Central memory CD4-positive, alpha-beta T cell (primary cell): ENCODE measurements at places on chromosomes 7 and 10.

DNA sequence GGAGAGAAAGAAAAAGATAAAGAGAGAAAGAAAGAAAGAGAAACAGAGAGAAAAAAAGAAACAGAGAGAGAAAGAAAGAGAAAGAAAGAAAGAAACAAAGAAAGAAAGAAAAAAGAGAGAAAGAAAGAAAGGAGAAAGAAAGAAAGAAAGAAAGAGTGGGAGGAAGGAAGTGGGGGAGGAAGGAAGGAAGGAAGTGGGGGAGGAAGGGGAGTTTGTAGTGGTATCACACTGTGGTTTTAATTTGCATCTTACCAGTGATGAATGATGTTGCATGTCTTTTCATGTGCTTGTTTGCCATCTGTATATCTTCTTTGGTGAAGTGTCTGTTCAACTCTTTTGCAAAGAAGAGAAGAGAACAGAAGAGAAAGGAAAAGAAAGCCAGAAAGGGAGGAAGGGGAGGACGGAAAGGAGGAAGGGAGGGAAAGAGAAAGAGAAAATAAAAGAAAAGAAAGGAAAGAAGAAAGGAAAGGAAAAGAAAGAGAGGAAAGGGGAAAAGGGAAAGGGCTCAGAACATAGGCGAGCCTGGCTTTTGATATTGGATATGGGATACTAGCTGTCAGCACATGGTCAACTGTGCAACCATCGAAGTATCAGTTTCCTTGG, 79.2 kb upstream of the FRMD4A start:
- peak; percentile 3 for DNase-seq

DNA sequence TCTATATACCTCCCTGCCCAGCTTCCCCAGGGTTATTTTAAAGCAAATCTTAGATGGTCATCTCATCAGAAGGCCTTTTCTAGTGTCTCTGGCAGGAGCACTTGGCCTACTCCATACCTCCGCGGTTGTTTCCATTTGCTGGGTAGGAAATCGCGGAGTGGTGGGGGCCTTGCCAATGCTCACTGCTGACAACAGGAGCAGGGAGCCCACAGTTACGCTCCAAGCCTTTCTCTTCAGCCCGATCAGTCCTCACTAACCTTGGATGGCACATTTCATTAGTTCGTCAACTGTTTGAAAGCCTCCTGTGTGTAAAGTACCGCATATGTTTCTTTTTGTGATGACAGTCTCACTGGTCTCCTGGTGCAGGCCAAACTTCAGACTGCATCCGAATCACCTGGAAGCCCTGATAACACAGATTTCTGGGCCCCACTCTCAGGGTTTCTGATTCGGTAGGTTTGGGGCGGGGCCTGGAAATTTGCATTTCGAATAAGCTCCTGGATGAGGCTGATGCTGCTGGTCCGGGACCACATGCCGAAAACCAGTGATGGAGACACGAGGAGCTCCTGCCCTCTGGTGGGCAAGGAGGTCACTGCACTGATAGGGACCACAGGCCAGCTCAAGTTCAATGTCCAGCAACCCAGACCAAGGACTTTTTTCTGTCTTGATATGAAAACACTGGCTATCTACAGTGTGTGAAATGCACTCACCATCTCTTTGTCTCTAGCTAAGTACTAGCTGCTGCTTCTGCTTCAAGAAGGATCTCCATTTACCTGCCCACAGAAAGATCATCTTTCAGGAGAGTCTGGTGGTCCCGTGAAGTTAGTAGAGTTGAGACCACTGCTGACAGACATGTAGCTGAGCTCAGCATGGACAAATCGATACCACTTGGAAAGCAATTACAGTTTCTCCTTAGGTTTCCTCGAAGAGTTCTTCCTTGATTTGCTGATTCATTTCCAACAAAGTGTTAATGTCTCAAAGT, 14.0 kb downstream of the LRGUK start:
- DNase-seq = peak; percentile 8

- DNase-seq = no peak
These were observed 909.7 kb upstream of the AUTS2 start for GRCh38 chr7:68688416-68689086.

GRCh38 chr7:39709768-39710311, 86.5 kb downstream of the RALA start:
- DNase-seq = no peak

- no peak for DNase-seq
These were observed 71.1 kb upstream of the TFEC start for GRCh38 chr7:116101704-116102103.

GRCh38 chr10:7818295-7819120, at the start of gene TAF3:
TSS of gene TAF3 (plus strand) at chr10:7818505. CDS start at chr10:7818710, 205 bp downstream.
- peak; percentile 88 for DNase-seq
